ENCODE measurements at places on chromosomes 11 and 22.
A peak's percentile ranks its signal among the peaks of the same experiment; 100 is the strongest.

DNA sequence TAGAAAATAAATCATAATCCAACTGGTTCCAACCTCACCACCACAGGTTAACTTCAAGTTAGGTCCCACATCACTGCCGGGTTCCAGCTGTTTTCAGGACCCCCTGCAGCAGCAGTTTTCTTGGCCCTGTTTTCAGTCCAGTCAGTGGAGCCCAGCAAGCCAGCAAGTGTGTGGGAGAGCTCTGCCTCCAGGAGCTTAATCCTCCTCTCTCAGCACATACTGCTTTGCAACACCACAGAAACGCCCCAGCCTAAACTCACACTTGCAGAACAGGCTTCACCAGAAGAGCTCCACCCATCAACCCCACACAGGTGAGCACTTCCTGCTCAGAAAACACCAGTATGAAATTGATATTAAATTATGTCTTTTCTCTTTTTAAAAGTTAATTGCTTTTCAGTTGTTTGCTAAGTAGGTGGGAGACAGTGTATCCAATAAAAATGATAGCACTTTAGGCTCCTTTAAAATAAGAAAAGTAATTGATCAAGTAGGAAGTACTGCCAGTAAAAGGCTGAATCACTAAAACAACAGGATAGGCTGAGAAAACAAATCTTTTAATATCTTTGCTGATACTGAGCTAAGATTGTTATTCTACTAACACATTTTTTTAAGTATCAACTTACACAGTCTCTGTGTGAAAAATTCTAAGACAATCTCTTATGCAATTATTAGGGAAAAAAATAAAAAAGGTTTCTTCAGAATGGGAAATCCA is 81.5 kb upstream of the TP53AIP1 start:
- no peak for DNase-seq

- DNase-seq = no peak
These were observed 23.0 kb upstream of the BLID start for GRCh38 chr11:122138744-122139594.

DNA sequence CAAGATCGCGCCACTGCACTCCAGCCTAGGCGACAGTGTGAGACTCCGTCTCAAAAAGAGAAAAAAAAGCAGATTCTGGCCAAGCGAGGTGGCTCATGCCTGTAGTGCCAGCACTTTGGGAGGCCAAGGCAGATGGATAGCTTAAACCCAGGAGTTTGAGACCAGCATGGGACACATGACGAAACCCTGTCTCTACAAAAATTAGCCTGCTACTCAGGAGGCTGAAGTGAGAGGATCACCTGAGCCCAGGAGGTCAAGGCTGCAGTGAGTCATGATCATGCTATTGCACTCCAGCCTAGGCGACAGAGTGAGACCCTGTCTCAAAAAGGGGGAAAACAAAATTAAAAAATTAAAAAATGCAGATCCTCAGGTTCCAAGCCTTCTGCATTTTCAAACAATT is 14.0 kb downstream of the PGAP2 start:
- DNase-seq = no peak

DNA sequence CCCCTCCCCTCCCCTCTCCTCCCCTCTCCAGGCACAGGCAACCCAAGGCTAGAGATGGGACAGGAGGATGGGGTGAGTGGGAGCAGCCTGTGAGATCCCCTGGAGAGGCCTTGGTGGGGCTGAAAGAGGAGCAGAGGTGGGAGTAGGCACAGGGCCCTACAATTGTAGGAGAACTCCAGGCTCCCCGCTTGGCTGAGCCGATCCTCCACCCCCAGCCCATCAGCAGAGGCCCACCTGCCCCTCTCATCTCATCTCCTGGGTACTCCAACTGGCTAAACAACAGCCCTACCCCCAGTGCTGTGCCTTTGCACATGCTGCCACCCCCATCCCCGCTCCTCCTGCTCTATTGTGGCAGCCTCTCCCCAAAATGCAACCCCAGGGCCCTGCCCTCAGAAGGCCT is 52.0 kb upstream of the A4GALT start:
- DNase-seq = no peak

- no peak for DNase-seq
These were observed 68.2 kb downstream of the ENDOD1 start for GRCh38 chr11:95157824-95158223.

DNA sequence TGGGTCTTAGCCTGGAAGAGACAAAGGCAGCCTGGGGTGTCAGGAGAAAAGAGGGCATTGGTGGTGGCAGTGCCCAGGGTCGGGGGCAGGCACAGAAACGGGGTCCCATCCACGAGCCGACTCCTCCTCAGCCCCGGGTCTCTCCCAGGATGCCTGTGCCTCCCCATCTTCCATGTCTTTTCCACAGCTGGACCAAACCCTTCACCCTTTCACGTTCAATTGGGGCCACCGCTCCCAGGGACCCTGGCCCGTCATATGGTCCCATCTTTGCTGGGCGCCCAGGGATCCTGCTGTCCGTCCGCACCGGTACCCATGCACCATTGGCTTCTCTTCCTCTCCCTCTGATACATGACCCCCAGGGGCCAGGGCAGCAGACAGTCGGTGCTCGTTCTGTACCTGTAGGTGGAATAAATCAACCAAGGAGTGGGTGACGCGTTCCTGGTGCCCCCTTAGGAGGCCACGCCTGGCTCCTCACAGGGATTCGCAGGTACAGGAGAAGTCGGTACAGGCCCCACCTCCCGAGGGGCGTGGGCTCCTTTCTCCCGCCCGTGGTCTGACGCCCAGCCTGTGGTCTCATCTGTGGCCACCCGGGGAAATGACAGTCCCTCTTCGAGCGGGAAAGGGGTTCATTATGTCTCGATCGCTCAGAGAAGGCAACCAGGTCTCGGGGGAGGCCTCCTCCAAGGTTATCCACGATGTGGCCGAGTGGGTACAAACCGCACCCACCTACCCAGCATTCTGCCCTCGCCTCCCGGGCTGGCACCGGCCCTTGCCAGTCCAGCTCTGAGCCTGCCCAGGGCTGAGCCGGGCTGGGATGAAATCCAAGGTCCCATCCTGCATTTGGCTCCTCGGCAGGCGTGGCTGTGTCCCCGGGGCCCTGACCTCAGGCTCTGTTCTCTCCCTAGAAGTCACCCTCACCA is 1493.6 kb downstream of the BRD1 start:
- DNase-seq = no peak

DNA sequence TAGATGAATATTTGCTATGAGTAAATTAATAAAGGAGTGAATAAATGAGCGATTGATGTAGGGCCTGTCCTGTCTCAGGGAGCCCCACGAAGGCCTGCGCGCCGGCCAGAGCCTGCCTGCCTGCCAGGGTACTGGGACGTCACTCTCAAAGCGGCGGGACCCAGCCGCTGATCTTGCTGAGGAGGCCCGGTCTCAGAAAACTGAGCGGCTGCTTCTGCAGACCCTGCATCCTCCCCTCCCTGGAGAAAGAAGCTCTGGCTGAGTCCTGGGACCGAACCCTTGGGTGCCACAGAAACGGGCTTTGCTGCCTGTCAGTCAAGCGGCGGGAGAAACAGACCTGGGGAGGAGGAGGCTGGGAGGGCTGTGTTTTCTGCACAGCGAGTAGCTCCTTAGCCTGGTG is 91.6 kb upstream of the B3GAT1 start:
- DNase-seq = no peak

DNA sequence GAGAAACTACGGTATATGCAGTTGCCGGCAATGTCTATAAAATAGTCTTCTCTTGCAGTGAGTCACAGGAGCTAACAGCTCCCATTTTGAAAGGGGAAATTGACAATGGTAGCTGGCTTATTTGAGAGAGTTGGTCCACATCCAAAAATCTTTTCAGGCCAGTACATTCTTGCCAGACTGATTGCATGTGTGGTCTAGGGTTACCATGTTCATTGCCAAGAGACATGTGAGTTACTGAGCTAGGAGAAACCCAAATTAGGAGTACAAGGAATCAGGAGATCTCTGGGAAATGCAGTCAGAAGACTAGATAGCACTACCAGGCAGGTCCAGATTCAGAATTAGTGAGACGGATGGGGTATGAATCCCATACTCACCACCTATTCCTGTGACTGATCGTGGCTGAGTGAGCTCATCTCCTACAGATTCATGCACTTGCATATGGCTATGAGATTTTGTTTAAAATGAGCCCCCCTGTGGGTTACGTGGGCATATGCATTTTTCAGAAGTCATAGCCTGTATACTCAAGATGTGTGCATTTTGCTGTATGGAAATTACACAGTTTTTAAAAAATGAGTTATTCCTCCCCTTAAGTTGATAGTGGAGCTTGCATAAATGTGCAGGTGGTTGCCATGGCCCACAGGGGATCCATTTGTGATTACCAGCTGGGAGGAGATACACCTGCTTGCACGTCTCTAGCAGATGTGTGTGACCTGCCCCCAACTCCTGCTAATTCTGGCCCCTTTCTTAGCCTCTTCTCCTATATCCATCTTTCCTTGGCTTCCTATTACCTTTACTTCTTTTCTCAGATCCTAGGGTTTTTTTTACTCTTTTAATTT is 102.7 kb downstream of the COMMD9 start:
- DNase-seq = no peak

DNA sequence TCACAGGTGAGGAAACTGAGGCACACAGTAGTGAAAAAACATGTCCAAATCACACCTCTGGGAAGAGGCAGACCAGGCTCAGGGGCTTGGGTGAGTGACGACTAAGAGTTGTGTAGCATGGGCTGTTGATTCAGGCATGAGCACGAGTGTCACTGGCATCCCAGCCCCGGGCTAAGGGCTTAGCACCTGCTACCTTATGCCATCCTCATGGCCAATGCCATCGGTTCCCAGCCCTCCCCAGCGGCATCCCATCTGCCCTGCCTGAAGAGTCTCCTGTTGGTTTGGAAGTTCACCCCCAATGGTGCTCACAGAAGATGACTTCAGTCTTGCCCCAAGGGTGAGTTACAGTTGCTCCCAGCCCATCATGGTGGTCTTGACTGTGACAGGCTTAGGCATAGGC is 22.4 kb downstream of the MB start:
- DNase-seq = peak; percentile 16

- DNase-seq = no peak
These were observed 58.0 kb upstream of the FGF3 start for GRCh38 chr11:69877235-69877634.

DNA sequence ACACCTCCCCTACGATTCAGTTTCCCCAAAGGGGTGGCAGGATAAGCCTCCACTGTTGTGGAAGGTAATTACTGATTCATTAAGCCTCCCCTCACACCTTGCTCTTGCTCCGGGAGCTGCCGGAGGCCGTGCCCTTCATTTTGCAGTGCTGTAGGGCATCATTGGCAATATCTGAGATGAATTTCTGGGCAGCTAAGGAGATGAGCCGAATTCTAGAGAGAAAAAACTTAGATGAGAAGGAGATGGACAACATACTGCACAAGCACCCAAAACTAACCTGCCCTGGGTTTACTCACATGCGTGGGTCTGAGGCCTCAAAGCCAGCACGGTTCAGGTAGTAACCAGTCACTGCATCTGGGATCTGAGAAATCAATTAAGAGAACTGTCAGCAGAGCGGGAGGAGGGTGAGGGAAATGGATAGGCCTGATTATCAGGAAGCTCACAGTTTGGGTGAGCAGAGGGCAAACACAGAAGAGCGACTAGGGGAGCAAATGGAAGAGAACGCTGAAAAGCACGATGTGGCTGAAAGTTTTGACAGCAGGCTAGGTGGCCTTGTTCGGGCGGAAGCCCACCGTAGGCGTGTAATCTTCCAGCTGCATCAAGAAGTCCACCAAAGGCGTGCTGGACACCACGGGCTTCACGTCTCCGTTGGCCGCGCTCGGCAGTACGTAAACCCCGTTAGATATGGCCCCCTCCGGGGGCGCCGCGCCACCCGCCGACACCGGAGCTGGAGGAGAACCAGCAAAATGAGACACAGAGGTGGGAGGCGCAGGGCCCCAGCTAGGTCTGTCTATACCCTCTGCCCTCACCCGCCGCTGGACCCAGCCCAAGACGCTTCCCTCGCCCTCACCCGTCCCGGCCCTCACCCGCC is 689 bp downstream of the TAF10 start:
- no peak for DNase-seq

DNA sequence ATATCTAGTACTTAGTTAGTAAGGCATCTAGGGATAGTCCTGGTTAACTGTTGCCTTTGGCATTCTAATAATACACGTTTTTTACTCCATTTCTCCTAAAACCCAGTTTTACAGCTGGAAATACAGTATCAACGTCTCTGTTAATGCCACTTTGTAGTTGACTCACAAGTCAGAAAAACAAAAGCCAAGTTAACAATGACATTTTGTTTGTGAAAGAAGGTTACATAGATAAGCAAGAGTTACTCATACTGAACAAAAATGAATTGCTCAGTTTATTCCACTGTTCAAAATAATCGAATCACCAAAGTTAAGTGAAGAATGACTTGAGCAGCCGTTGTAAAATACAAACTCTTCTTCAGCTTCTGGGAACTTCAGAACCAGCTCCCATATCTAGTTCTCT is 540.3 kb downstream of the ETS1 start:
- no peak for DNase-seq

- DNase-seq = no peak
These were observed 97.7 kb downstream of the TEAD1 start for GRCh38 chr11:12771875-12772274.

- no peak for DNase-seq
These were observed 193.3 kb downstream of the TRPC6 start for GRCh38 chr11:101390539-101390938.

GRCh38 chr22:20566420-20567260 is 59.2 kb downstream of the MED15 start:
- no peak for DNase-seq

DNA sequence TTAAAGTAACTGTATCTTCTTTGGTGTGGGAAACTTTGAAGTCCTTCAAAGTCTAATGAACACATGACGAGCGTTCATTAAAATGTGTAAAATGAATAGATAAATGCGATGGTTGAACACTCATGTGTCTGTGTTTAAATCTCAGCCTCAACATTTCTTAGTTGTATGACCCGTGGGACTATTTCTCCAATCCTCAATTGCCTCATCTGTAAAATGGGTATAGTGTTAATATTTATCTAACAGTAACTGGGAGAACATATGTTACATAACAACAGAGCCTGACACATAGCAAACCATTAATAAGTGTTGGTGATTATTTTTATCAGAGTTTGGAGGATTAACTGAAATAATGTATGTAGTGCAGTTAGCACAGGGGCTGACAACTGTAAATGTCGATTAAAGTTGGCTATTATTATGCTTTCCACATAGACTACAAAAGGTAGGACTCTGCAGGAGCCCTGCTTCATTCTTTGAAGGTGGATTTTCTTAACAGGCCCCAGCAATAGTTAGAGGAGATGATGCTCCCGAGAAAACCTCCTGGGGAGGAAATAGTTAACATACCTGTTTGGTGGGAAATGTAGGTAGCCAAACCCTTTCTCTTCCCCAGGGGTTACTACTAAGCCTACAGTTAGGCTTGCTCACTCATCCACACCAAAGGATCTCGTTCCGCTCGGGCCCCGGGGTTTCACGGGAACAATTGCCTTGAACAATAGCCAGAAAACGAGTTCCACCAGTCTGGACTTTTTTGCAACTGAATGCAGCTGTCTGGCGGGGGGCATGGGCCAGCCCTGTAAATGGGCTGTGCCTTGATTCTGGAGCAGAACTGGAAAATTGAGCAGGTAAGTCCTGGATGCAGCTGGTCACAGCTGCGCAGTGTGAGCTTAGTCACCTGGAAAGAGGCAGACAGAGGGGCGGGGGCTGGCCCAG is 133.4 kb downstream of the DBX1 start:
- no peak for DNase-seq
